HCT116 (cell line): ENCODE measurements at places on chromosomes 16 and 17. TPM values are rescaled to one million over a fixed set of nuclear protein-coding genes. Genes with fewer than 3 reads are reported as not detected.

DNA sequence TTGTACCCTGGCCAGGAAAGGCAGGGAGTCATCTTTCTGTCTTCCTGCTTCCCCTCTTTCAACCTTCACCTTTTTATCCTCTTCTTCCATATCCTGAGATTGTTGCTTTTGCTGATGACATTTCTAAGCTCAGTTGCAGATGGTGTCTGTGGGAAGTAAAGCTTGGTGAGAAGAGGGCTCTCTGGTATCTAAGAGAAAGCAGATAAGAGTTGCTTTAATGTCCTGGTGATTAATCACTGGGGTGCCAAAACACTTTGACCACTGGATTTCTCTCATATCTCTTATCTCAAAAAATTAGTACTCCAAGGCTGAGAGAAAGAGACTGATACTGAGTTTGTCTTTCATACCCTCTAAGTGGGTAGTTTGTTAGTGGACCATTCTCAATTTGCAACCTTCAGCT is 71.3 kb downstream of the NEUROD2 start:
- DNase-seq: no peak

- no peak for DNase-seq
Observed at GRCh38 chr16:85689285-85689949, 663 bp upstream of the GINS2 start.

DNA sequence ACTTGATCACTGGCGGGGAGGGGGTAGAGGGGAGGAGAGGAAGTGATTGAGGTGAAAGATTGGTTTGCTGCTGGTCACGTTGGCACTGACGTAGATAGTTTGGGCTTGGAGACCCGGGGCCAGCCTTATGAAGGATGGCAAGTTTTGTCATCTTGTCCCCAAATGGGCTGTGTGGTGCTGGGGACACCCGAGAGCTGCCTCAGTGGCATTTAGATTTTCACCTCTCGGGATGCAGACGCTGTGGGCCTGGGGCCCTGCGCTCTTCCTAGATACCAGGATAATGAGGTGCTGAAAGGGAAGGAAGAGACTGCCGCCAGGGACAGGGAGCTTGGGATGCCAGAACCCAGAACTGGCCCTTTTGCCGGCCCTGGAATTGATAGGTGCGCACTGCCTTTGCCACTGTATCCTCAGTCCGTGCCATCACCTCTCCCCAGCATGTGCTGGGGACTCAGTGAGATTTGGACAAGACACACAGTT is 1.4 kb upstream of the SOCS3 start:
- DNase-seq: no peak

DNA sequence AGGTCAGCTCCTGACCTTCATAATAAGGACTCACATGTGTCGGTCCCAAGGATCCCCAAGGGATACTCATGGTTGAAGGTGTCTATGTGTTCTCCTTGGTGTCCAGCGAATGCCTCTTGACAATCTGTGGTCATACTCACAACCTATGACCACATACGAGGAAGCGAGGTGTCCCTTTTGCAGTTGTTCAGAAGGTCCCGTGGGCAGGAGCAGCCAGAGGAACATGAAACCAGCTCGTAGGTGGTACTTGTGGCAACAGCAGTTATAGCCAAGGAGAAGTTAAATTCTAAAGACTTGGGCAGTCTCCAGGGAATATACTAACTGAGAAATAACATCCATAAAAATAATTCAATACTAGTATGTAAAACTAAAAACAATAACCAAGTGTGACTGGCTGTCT is 685.3 kb downstream of the WWOX start:
- no peak for DNase-seq

NATD1 gene
- 3.1 TPM for total RNA-seq
